Colonic mucosa (tissue), 4 donors: ENCODE measurements at places on chromosomes 3 and 15. TPM values are rescaled to one million over a fixed set of nuclear protein-coding genes. Genes with fewer than 3 reads are reported as not detected.

The APH1B gene
- total RNA-seq = 5.0 TPM

The SLC27A2 gene
- total RNA-seq = 35.6 TPM

The SLC12A8 gene
- total RNA-seq = 20.7 TPM

The PLD1 gene
- total RNA-seq = 49.6 TPM

DNA sequence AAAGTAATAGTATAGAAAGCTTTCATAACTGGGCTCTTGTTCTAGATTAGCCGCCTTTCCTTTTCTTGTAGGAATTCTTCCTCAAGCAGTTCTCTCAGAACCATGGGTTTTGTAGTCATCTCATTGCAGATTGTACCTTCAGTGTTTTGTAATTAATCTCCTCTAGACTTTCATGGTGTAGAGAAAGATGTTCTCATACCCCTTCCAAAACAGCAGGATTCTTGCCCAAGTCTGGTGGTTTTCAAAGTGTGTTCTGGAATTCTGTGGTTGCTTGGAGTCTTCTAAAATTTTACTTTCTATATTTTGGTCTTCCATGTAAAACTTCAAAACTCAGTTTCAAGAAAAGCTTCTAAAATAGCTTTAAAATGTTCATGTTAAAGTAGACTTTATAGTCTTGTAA lies 293.8 kb downstream of the PTPRG start:
- no peaks in the 10 kb centered on the region for H3K36me3 ChIP-seq
- no peak overlapping the region for H3K4me3 ChIP-seq
- no peak overlapping the region for H3K27ac ChIP-seq
- H3K4me1 ChIP-seq = no peaks in the 10 kb centered on the region

DNA sequence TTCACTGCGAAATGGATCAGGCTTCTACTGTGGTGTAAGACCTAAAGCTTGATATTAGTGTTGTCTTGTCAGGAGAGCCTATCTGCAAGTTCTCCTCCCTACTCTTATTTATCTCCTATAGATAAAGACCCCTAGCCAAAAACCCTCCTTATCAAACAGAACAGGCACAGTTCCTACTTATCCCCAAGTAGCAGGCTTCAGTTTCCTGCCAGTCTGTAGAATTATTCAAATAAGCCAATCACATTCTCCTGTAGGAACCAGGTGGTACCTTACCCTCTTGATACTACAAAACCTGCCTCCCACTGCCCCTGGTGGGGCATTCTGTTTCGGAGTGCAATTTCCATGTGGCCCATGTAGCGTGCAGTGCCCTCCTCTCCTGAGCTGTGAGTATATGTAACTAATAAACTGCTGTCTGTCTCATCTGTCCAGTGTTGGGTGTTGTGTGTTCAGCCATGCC lies 28.7 kb downstream of the HDGFL3 start:
- no peak overlapping the region for H3K4me3 ChIP-seq
- no peaks in the 10 kb centered on the region for H3K27me3 ChIP-seq

DNA sequence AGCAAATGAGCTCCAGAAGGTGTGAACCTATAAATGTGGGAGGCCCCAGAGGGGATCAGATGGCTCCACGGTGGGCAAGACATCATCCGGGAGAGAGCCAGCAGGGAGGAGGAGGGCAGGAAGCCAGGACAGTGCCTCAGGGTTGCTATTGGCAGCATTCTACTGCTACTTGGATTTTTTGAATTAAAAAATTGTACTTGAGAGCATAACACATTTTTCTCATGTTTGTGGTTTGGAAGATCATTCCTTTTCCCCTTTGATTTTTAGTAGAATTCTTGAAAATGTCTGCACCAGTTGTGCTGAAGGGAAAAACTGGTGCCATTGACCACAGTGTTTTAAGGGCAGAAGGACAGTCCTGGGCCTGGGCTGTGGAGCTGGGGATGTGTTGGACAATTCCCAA lies 59.2 kb downstream of the LYZL4 start:
- no peaks in the 10 kb centered on the region for H3K27me3 ChIP-seq
- no peak overlapping the region for H3K27ac ChIP-seq
- no peak overlapping the region for H3K4me3 ChIP-seq
- no peaks in the 10 kb centered on the region for H3K4me1 ChIP-seq

GRCh38 chr3:160945336-160945735 lies 159.8 kb downstream of the B3GALNT1 start:
- H3K4me3 ChIP-seq = no peak overlapping the region
- DNase-seq = no peak
- no peaks in the 10 kb centered on the region for H3K4me1 ChIP-seq
- H3K27ac ChIP-seq = no peak overlapping the region
- H3K27me3 ChIP-seq = no peaks in the 10 kb centered on the region
